ENCODE measurements at places on chromosomes 7 and 10.

- DNase-seq: no peak
These were observed 76.0 kb downstream of the LRMDA start for GRCh38 chr10:75507469-75507868.

DNA sequence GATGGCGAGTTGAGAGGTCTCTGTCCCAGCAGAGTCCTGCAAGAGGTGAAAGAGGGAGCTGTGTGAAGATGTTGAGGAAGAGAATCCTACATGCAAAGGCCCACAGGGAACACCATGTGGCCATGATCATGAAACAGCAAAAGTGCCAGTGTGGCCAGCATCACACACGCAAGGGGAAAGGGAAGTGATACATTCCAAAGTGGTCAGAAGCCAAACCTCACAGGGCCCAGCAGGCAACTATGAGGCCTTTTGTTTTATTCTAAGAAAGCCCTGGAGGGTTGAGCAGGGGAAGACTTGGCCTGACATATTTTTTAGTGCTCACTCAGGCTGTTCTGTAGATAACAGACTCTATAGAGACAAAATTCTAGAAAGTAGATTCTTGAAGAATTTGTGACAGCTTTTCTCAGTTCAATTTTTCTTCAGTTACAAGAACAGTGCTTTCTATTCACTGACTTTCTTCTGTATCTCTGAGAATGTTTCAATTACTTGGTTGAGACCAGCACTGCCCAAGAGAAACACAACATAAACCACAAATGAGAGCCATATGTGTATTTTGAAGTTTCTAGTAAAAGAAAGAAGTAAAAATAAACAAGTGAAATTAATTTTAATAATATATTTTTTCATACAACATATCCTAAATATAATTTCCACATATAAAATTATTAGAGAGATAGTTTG, 82.3 kb downstream of the HTR7 start:
- DNase-seq: peak; percentile 11

GRCh38 chr10:5698062-5698461, 13.4 kb downstream of the TASOR2 start:
- no peak for DNase-seq

- no peak for DNase-seq
These were observed 70.9 kb downstream of the CARD11 start for GRCh38 chr7:2972835-2973161.

DNA sequence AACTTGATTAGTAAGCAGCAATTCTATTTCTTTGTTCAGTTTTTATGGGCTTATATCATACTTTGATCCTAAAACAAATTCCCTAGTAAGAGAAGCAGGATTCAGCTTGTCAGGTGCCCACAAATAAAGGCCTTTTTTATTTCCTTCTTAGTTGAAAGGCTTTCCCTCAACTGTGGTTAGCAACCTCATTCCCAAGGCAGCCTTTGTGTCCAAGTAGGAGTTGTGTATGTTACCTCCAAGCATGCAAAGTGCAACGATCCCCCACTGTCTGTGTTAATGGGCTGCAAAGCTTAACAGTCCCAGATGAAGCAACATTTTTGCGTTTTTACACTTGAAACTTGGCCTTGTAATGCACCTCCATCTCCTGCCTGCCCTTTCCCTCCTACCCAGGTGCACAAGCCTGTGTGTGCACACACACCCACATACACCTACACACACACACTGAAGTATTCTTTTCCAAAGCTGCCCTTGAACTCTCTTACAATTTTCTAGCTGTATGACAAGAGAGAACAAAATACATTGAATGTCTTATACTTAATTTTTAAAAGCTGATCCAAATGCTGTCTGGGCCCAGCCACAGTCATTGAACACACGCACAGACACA, 278.2 kb downstream of the SNX13 start:
- DNase-seq: no peak

DNA sequence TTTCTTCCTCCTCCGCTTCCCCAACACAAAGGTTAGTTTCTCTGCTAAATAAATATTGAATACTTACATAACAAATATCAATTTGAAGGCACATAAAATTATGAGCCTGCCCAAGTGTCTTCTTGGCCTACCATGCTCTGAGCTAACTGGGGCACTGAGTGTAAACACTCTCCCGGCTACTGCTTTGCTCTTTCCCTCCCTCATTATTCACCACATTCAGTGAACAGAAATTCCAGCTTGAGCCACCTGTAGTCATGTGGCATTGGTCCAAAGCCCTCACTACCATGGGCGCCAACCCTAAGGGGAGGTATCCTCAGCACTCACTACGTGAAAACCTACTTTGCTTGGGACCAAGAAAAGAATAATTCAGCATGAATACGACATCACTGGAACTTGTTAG, 409.0 kb downstream of the KCNMA1 start:
- no peak for DNase-seq

- no peak for DNase-seq
These were observed 175.5 kb upstream of the FZD1 start for GRCh38 chr7:91088691-91089090.

DNA sequence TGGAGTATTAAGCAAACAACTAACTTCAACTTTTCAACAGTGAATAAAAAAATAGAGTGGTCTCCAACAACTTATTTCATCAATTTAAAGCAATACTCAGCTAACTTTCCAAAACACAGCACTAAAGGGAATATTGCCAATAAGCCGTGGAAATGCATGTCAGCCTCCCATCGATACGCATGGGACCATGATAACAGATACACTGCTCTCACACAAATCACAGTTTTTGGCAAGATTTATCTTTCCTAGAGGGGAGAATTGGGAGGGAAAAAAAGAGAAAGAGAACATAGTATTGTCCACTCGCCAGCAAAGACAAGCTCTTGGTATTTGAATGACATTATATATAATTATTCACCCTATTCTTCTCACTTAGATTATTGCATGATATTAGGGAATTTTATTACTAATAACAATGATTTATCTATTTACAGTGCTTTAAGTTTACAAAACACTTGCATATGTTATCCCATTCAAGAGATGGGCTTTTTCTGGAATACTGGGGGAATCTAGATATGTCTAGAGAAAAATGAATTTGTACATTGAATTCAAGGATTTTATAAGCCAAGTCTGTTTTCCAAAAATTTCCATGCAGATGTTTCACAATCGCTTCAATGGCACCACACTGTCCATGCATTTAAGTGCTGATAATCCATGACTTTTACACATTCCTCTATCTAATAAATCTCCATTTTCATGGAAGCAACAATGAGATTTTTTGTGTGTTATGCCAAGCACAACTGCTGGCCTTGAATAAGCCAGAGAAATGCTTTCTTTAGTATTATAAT, 194.0 kb upstream of the MGMT start:
- no peak for DNase-seq

GRCh38 chr7:52270301-52270700, 765.1 kb upstream of the POM121L12 start:
- no peak for DNase-seq

- no peak for DNase-seq
These were observed 333.7 kb downstream of the GFRA1 start for GRCh38 chr10:115939101-115939854.

GRCh38 chr10:95560278-95561176, 644 bp downstream of the SORBS1 start:
- DNase-seq: no peak

- DNase-seq: no peak
These were observed 427.0 kb downstream of the PHTF2 start for GRCh38 chr7:78225534-78225933.

DNA sequence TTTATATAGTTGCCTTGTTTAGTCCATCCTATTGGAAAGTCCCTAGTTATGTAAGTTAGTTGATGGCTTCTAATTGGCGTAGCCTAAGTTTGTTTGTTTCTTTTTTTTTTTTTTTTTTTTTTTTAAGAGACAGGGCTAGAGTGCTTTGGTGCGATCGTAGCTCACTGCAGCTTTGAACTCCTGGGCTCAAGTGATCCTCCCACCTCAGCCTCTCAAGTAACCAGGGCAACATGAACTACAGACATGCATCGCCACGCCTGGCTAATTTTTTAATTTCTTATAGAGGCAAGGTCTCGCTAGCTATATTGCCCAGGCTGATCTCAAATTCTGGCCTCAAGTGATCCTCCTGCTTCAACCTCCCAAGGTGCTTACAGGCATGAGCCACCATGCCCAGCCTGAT, 7.1 kb downstream of the CSGALNACT2 start:
- DNase-seq: no peak

Data from non-pigmented ciliary epithelial cell (primary cell).